ENCODE measurements at places on chromosomes 5 and 9.

GRCh38 chr9:89175828-89176261 is 2.8 kb downstream of the SHC3 start:
- no peak for DNase-seq

GRCh38 chr9:115922444-115922843 is 231.1 kb upstream of the PAPPA start:
- no peak for DNase-seq

DNA sequence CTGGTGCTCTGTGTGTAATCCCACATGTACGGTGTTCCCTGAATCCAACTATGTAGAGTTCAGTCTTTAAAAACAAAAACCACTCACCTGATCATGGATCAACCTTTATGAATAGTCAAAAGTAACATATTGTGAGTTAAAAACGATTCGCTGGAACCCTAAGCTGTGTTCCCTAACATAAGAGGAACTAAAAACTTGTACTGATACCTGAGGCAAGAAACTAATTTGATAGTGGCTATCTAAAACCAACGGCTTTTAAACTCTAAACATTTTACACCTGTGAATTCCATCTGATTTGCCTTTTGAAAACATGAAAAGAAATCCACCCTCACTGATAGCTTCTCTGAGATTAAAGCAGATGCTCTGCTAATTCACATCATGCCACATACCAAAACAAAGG is 101.5 kb downstream of the DEPDC1B start:
- DNase-seq, result no peak

- no peak for DNase-seq
These were observed 39.4 kb downstream of the SMIM23 start for GRCh38 chr5:171825051-171825450.

DNA sequence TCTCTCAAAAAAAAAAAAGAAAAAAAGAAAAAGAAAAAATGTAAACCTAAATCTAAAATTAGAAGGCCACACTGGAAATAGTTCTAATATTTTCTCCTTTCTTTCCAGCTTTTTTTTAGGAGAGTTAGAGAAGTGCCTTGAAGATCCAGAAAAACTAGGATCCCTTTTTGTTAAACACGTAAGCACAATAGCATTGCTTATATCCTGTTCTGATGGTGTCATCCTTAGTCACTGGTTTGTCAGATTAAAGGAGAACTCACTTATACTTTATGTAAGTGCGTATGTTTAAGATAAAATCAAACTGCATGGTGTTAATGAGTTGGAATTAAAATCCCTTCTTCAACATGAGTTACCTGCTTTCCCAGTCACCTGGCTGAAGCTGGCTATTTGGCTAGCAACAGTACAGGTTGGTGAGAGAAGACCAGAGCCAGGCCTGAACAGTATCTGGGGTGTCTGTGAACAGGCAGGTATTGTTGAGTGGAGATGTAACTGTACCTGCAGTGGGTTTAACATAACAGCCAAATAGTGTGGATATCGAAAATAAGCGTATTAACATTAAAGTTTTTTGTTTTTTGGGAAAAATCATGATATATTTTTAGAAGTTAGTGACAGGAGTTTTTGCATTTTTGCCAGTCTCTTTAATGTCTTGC is 104.7 kb upstream of the OTULINL start:
- no peak for DNase-seq

GRCh38 chr9:74333384-74334032 is 163.6 kb upstream of the RORB start:
- no peak for DNase-seq

DNA sequence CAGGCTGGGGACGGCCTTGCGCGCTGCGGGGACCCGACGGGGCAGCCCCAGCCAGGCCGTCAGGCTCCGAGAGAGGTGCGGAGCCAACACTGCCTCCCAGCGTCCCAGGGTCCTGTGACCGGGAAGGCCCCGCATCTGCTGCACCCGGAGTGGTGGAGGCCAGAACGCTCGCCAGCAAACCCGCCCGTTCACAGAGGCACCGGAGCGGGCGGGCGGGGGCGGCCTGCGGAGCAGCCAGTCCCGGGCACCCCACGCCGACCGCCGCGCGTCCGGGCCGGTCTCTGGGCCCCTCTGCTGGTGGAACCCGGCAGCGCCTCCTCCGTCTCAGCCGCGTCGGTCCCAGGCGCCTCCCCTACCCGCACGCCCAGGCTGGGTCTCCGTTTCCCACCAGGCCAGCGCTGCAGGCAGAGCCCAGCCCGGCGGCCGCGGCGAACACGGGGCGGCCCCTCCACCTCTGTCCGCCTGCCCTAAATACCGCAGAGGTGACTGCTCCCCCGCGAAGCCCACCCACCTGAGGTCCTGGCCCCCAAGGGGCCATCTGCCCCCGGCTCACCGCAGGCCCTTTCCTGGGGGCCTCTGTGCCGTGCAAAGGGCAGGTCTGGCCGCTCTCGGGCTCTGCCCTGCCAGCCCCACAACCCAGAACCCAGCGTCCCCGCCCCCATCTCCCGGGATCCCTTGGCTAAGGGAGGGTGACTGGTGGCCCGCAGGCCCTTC is 15.9 kb downstream of the EXD3 start:
- DNase-seq, result peak; percentile 51

DNA sequence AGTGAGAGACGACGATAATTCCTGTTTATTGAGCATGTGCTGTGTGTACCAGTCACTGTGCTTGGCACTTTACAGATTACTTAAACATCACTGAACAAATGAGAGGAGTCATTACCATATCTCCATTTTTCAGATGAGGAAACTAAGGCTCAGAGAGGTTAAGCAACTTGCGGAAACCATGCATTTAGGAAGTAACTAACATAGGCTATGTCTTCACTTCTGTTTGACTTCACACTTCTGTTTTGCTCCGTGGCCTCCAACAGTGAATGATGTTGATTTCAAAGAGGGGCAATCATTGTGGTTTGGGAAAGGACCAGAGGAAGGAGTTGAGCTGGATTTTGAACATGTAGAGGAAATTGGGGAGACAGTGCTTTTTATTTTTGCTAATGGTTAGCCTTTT is 16.7 kb downstream of the GCNT1 start:
- DNase-seq, result no peak

DNA sequence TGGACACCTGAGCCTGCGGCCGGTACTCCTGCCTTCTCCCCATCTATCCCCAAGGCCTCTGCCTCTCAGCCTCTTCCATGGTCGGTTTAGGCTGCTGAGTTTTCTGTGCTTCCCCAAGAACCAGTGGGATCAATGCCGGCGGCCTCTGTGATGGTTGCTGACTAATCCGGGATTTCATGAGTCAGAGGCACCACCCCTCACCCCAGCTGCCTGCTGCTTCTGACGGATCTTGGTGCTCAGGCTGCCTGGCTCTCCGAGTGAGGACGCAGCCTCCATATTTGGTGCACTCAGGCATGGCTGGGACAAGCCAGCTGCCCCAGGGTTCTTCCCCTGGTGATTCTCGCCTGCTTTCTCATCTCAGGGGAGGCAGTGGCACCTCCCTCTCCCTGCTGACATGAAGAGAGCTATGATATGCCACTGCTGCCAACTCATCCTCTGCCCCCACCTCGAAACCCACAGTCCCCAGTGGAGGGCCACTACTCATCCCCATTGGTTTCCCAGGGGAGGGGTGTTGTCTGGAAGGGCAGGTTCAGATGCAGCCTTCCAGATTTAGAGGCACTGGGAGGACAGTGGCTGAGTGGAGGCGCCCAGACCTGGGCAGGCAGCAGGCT is 3.3 kb upstream of the MAN1B1 start:
- DNase-seq, result no peak
